ENCODE measurements at places on chromosomes 12 and 14.
A peak's percentile ranks its signal among the peaks of the same experiment; 100 is the strongest.

- DNase-seq = peak; percentile 13
These were observed 4.8 kb downstream of the RNF34 start for GRCh38 chr12:121404734-121405133.

DNA sequence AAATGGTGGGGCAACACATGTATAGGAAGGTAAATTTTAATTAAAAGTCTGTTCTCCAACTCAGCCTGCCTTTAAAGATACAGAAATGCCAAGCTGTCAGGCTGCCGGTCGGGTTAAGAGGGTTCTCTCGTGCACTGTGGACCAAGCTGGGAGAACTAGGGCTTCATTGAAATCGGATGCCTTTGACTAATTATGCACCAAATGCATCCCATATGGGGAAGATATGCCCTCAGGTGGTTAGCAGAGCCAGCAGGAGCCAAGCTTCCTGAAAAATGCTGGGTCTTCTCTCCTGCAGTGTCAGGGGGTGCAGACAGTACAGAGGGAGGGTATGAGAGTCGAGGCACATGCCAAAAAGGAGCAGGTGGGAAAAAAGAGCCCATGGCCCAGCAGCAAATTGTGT is 236.1 kb downstream of the CACNA1C start:
- DNase-seq = no peak

DNA sequence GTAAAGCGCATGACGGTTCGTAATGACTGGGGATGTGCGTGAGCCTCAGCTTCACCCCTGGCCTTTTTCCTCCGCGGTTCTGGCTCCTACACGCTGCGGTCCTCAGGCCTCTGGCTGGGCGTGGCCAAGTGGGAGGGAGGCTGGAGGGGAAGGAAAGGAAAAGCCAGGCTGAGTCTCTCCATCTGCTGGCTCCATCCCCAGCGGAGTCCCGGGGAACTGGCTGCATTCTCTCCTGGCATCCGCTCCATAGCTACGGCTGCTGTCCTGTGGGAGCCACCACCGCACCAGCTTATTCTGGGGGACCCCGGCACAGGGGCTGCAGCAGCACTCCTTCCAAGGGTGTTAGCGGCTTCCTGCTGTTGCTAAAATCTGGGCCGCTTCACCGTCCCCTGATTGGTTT is 68.2 kb upstream of the SLC24A4 start:
- DNase-seq = no peak

DNA sequence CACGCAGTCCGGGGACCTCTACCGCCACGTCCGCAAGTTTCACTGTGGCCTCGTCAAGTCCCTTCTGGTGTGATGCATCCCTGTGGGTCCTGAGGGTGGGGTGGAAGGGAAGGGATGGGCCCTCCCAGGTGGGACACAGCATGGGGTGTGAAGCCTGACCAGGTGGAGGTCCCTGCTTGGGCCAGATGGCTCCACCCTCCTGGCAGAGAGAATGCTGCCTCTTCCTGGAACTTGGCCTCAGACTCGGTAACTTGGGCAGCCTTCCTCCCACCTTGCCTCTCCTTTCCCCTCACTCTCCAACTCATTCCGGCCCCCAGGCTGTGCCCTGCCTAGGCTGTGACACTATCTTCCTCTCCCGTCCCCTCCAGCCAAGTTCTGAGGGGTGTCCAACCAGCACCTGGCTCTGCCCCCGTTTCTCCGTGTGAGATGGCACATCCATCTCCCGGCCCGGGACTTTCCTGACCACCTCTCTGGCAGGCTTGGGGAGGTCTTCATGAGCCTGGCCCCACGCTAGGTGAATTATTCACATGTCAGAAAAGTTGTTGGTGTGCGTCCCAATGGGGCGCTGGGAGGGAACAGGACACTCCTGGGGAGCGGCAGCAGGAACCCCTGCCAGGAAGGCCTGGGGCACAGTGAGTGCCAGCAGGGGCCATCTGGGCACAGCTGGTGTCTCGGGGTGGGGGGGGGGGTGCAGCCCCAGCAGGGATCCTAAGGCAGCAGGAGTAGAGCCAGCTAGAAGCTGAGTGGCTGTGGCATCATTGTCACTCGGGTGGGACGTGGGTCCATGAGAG is 1.7 kb downstream of the ZBTB42 start:
- DNase-seq = no peak

DNA sequence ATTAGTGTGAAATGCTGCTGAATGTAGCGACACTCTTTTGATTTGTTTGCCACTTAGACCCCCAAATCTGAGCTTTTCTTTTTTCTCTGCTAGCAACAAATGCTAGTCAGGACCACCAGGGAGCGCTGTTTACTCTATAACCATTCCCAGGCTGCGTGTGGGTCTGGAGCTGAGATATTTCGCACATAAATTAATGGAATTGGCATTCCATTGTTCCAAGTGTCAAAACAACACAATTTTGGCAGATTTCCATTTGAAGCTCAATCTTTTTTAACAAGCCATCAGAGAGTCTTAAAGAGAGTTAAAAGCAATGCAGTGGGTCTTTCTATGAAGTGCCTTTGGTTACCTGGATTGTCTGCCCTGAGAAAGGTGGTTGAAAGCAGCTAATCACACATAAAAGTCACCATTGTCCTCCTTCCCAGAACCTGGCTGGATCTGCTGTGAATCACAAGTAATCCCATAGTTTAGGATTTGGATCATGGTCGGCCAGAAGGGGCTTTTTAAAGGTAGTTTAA is 7.4 kb upstream of the TMEM132C start:
- no peak for DNase-seq

DNA sequence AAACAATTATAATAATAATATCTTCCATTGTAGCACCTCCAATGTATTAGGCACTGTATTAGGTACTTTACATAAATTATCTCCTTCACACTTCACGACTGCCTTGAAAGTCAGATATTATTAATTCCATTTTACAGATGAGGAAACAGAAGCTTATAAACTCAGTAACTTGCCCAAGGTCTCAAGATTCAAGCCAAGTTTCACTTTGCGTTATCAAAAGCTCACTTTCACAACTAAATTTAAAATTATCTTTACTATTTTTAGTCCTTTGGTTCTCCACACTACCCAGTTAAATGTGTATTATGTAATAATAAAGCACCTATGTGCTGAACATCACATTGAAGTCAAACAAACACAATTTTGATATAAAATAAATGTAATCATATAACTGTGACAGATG is 55.8 kb downstream of the NUMB start:
- no peak for DNase-seq

GRCh38 chr14:95365401-95365800 is 45.7 kb upstream of the CLMN start:
- no peak for DNase-seq

- no peak for DNase-seq
These were observed 217.1 kb upstream of the PLEKHG7 start for GRCh38 chr12:92485351-92486348.

DNA sequence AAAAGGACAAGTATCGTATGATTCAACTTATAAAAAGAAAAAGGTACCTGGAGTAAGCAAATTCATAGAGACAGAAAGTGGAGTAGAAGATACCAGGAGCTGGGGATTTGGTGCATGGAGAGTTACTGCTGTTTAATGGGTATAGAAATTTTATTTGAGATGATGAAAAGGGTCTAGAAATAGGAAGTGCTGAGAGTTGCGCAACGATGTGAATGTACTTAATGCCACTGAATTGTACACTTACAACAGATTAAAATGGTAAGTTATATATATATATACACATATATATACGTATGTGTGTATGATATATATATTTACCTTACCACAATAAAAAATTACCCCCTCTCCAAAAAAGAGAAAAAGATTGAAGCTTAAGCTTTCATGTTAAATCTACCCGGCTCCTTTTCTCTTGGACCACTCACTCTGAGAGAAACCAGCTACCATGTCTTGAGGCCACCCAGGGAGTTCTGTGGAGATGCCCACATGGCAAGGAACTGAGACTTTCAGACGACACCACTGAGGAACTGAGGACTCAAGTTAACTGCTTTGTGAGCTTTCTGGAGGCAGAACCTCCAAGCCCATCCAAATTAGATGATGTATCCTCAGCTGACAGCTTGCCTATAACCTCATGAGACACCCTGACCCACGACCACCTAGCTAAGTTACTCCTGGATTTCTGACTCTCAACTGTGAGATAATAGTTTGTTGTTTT is 130.0 kb upstream of the BTG1 start:
- no peak for DNase-seq

DNA sequence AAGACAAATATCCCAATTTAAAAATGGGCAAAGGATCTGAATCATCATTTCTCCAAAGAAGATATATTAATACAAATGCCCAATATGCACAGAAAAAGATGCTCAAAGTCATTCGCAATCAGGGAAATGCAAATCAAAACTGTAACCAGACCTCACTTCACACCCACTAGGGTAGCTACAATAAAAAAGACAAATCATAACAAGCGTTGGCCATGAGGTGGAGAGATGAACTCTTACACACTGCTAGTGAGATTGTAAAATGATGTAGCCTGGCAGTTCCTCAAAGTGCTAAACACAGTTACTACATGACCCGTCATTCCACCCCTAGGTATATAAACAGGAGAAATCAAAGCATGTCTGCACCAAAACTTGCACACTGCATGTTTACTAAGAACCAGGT is 30.4 kb downstream of the CDC42BPB start:
- no peak for DNase-seq

DNA sequence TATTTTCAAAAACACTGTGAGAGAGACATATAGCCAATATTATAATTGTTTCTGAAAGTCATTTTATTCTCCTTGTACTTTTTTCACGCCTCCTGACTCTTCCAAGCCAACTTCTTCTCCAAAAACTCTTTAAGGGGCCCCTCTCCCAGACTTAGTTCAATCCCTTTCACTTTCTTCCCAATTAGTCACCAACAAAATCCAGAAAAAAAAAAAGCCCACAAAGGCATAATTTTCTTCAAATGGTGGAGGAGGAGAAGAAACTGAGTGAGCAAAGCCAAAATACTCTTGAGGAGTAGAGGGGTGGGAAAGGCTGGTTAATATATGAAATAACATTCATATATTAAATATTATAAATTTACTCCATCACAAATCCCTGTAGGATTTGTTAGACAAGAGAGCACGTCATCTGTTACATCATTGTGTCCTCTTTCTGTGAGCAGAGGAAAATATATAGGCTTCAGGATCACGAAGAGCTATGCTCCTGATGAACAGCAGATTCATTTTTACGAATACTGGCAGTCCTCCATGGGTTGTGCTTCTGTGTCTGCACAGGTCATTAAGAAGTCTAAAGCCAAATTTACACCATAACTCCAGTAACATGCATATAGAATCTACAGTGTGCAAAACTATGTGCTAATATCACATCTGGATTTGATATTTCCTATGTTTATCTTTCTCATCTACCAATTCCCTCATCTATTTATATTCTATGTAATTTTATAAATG is 25.9 kb upstream of the NID2 start:
- DNase-seq = no peak

- DNase-seq = no peak
These were observed 46.4 kb upstream of the BMP4 start for GRCh38 chr14:54003064-54003463.

DNA sequence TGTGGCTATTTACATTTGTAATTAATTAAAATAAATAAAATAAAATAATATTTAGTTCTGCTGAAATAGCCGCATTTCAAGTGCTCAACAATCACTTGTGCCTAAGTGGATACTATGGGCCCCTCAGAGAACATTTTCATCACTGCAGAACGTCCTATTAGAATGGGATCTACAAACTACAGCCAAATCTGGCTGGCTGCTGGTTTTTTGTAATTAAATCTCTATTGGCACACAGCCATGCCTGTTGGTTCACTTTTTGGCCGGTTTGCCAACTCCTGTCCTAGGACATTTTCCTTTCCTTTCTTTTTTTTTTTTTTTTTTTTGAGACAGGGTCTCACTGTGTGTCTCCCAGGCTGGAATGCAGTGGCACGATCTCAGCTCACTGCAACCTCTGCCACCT is 9.8 kb downstream of the CCDC63 start:
- no peak for DNase-seq

DNA sequence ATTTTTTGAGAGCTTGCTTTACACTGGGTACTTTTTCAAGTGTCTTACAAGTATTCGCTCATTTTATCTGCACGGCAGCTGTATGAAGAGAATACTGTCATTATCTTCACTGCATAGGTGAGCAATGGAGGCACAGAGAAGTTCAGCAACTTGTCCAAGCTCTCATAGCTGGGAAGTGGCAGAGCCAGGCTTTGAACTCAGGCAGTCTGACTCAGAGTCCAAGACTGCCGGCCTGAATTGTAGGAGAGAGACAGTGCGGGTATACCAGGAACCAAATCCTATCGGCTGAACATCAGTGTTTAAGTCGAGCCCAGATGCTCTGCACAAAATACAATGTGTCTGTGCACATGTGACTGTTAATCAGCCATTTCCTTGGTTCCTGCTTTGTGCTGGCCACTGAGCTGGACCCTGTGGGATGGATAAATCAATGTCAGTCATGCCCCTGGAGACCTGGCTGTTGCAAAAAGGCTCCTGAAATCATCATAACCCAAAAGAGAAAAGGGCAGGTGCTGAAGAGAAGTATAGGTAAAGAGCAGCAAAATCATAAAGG is 474.6 kb downstream of the DPF3 start:
- no peak for DNase-seq

DNA sequence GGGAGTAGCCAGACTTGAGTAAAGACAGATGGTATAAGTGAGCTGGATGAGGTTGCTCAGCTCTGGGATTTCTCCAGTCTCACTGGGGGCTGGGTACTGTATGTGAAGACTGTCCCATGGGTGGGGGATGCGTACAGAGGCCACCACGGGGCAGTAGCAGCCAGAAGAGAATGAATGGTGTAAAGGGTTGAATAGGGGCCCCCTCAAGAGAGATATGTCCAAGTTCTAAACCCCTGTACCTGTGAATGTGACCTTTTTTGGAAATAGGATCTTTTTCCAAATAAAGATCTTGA is 21.8 kb upstream of the BCDIN3D start:
- DNase-seq = no peak

- no peak for DNase-seq
These were observed 123.3 kb downstream of the CCER1 start for GRCh38 chr12:90831712-90832111.

GRCh38 chr12:75656648-75657047 is 145.2 kb upstream of the KRR1 start:
- DNase-seq = peak; percentile 96

DNA sequence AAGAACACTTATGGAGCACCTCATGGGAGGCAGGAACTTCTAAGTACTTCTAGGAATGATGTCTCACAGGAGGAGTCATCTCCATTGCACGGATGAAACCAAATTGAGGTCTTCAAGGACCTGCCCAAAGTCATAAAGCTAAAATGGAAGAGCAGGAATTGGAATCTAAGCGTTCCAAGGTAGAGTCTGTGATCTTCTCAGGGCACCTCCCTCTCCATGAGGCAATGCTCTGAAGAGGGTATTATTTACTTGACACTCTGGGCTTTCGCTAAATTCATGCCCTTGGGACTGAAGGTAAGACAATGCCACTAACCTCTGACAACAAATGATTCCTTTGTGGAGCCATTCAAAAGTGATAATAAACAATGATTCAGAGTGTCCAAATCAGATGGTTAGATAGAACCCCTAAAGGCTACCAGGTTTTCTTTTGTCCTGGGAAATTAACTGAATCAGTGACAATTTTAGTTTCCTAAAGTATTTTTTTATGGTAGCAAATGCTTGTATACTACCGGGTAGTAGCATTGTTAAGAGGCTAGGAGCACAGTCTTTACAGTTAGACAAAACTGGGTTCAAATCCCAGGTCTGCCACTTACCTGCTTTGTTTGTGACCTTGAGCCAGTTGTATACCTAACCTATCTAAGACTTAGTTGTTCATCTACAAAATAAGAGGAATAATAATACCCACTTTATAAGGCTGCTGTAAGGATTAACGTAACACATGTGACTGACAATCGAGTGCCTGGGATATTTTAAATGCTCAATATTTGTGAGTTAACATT is 12.3 kb downstream of the HMGA2 start:
- DNase-seq = peak; percentile 58

All from ELR (cell line).